ENCODE measurements at places on chromosomes 4 and X.
A peak's percentile ranks its signal among the peaks of the same experiment; 100 is the strongest.

- DNase-seq = peak; percentile 6
Measured at GRCh38 chrX:31388946-31389345, 317.1 kb upstream of the FTHL17 start.

DNA sequence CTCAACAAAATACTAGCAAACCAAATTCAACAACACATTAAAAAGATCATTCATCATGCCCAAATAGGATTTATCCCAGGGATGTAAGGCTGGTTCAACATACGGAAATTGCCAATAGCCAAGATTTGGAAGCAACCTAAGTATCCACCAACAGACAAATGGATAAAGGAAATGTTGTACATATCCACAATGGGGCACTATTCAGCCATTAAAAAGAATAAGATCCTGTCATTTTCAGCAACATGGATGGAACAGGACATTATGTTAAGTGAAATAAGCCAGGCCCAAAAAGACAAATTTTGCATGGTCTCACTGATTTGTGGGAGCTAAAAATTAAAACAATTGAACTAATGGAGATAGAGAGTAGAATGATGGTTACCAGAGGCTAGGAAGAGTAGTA, 82.0 kb upstream of the FAM241A start:
- no peak for DNase-seq

DNA sequence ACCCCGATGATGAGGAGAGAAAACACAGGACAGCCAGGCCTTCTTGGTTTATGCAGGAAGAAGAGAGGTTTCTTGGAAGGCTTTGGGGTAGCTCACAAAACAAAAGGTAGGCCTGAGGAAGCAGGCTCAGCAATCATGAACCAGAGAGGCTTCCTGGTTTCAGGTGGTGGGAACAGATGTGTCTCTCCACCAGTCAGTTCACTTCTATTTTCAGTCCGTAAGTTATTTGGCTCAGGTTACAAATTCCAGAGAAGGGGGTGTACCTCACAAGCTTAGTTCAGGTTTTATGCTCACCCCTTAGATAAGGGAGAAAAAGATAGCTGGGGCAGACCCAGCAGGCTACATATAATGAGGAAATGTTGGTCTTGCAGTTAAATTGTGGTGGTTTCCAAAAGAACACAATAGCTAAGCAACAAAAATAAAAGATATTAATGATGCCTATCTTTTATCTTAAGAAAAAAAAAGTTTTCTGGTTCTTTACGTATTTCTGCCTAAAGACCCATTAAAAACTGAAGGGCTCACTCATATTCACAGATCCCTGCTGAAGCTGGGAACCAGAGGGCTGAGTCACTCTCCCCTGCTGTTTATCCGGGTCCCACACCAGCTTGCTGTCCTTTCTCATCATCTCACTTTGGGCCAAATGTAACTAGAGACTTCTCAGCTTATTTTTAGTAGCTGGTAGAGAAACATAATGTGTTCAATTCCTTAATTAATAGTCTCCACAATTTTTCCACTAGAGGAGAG, 177.0 kb downstream of the CAMK2D start:
- DNase-seq = no peak

GRCh38 chr4:40550948-40551462, 78.7 kb downstream of the RBM47 start:
- DNase-seq = peak; percentile 43

- DNase-seq = no peak
Measured at GRCh38 chr4:61428950-61429349, 228.8 kb downstream of the ADGRL3 start.

- peak; percentile 82 for DNase-seq
Measured at GRCh38 chr4:2660596-2661211, 95.4 kb downstream of the TNIP2 start.

- no peak for DNase-seq
Measured at GRCh38 chrX:119087121-119087520, 14.3 kb downstream of the CT47C1 start.
